Activated CD8-positive, alpha-beta memory T cell treated with anti-CD3 and anti-CD28 coated beads, Interleukin-2, amount 50 U/mL, for 48 hours (primary cell): ENCODE measurements at places on chromosomes 12 and 14.

DNA sequence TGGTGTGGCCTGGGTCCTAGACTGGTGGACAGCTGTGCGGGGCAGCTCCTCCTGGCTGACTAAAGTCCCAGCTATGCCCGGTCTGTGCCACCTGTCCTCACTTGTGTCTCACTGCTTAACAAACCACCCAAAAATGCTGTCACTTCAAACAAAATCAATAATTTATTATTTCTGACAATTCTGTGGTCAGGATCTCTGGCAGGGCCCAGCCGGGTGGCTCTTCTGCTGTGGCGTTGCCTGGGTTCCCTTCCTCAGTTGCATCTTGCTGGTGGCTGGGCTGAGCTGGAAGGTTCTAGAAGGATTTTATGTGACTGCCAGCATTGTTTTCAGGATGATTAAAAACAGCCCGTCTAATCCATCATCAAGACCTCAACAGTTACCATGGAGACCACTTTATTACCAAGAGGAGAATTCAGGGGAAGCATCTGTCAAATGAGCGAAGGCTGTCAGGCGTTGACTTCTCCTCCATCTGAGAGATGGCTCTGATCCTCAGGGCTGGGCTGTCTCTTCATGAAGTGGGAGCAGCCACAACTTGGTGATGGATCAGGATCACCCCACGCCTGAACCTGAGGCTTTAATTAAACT is 280.6 kb upstream of the SFSWAP start:
- DNase-seq, result peak; percentile 15

DNA sequence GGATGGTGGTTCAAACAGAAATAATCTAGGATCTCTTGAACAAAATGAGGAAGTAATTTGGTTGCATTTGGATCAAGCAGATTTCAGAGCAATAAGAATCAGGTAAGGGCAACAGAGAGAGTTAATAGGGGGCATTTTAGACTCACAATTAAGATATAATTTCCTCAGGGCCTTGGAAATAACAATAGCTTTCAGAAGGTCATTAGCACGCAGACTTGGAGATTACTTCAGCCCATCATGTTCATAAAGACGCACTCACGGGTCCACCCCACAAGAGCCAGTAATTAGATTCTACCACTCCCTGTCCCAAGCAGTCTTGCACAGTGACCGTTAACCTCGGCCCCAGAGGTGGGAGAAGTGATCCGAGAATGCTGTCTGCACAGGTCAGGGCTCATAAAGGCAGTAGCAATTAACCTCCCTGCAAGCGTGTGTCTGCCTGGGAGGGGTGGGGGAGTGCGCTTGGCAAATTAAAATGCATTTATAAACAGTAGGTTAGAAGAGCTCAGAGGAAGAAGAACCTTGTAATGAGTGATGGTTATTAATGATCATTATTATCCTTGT is 125.7 kb upstream of the CCDC196 start:
- no peak for DNase-seq

DNA sequence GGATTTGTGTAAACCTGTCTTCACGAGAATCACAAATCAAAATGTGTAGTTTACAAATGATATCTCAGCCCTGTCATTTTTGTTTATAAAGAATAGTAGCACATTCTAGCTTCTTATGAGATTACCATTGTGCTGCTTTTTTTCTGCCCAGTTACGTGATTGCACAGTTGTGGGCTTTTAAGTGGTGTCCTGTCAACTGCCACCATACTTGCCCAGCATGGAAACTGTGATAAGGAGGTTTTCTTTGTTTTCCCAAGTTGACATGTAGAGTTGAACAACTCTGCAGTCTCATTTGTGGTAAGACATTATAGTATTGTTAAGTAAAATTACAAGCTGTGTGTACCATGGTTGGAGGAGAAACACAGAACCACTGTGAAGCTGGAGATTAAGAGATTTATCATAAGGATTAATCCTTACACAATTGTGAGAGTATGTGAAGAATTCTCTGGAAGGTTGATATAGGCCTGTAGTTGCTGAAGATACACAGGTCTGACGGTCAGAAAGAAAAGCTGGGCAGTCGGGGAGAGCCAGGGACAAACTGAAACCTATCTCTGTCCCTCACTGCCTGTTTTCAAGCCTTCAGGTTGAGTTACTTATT is 12.2 kb downstream of the CHURC1 start:
- DNase-seq, result no peak

DNA sequence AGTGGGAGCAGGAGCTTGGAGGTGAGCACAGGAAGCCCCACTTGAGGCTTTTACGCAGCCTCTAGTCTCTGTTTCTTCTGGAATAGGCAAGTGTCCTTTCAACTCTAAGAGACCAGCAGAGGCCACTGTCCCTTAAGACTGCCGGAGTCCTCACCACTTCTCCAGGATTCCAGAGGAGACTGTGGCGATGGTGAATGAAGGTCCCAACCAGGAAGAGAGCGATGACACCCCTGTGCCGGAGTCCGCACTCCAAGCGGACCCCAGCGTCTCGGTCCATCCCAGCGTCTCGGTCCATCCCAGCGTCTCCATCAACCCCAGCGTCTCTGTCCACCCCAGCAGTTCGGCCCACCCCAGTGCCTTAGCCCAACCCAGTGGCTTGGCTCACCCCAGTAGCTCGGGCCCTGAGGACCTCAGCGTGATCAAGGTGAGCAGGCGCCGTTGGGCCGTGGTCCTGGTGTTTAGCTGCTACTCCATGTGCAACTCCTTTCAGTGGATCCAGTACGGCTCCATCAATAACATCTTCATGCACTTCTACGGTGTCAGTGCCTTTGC is 442 bp downstream of the FLVCR2 start:
- no peak for DNase-seq
